Stimulated activated CD4-positive, alpha-beta T cell treated with anti-CD3 and anti-CD28 coated beads, Interleukin-15, amount 100 ng/mL, for 1 hour (primary cell): ENCODE measurements at places on chromosomes 12 and 14.

- no peak for DNase-seq
Measured at GRCh38 chr12:114275932-114276785, 129.8 kb downstream of the TBX5 start.

- DNase-seq = no peak
Measured at GRCh38 chr12:107361970-107362369, 268.6 kb upstream of the CRY1 start.

DNA sequence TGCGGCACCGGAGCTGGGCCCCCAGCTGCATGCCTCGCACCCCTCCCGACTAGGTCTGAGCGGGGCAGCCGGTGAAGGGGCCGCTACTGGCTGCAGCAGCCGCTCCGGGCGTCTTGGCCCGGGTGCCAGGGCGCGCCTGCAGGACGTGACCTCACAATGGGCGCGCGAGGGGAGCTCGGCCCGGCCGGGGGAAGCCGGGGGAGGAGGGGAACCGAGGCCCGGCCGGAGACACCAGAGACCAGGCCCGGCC is 353 bp downstream of the BAG5 start:
- DNase-seq = no peak

GRCh38 chr12:45309836-45310626 is 94.1 kb downstream of the ANO6 start:
- DNase-seq = no peak

GRCh38 chr12:89335452-89336244 is 16.7 kb downstream of the DUSP6 start:
- no peak for DNase-seq

GRCh38 chr12:19971361-19972280 is 396.7 kb upstream of the PDE3A start:
- no peak for DNase-seq

DNA sequence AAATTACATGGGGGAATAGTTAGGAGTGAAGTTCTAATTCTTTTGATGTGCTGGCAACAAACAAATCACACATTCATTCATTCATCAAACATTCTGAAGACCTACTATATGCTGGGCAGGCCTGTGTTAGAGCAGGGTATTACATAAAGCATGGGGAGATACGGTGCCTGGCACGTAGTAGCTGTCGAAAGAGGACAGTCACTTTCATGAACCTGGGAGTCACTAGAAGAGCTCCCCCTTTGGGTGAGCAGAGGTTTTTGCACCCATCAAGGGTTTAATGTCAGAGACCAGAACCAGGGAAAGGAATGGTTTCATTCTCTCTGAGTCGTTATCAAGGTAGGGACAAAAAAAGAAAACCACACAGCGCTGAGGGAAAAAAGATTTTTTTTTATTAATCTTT is 10.0 kb downstream of the LHX5 start:
- no peak for DNase-seq

DNA sequence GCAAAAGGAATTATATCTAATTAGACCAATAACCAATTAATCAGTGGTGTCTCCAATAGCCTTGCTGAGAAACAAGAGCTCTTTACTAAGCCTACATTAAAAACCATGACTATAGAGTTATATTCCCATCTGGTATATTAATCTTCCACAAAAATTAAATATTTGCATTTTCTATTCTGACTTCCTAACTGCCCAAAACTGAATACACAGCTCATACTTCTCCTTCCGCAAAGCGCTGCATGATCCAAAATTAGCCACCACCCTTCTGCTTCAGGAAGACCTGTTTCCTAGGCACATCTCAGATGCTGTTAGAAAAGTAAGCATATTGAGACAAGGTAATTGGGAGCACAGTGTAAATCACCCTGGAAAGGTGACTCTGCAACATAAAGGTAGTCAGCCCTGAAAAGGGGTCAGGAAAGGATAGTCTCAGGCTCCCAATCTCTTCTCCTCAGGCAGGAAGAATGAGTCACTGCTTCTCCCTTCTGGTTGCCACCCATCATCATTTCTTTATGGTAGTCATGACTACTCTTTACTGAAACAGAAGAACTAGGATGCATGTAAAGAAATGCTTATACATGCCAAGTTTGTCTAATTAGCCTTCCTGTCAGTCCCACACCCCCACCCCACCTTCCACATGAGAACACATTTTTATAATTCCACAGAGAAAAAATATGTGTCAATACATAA is 54.3 kb downstream of the PLCZ1 start:
- DNase-seq = no peak

- no peak for DNase-seq
Measured at GRCh38 chr12:73384592-73384991, 1112.4 kb downstream of the TRHDE start.

GRCh38 chr14:91755570-91756295 is 23.8 kb upstream of the CATSPERB start:
- DNase-seq = no peak

DNA sequence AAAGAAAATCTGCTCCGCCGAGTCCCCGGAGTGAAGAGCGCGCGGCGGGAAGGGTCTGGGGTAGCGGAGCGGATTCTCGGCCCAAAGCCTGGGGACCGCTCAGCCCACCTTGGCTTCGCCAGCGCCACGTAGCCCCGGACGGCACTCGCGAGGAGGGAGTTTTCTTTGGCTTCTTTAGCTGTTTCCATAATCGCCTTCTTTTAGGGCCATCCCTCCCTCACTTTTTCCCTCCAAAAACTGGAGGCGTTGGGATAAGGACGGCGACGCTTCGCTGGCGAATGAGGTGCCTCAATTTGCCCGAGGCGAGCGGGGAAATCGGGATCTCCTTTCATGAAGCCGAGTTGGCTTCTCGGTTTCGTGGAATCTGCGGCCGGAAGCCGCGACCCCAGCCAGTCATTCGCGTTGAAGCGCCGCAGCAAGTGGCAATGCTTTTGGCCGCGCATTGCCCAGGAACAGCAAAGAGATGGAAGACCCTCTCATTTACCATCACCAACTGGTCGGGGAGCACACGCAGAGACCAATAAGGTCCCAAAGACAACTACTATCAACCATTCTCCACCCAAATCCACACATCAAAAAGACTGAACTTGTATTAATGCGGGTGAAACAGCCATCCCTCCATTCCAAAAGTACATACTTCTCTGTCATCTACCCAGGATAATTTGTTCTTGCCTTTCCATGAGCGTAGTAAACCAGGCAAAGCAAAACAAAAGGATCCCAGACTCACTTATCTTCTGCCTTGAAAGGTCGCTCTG is 8.4 kb upstream of the SIX1 start:
- no peak for DNase-seq

DNA sequence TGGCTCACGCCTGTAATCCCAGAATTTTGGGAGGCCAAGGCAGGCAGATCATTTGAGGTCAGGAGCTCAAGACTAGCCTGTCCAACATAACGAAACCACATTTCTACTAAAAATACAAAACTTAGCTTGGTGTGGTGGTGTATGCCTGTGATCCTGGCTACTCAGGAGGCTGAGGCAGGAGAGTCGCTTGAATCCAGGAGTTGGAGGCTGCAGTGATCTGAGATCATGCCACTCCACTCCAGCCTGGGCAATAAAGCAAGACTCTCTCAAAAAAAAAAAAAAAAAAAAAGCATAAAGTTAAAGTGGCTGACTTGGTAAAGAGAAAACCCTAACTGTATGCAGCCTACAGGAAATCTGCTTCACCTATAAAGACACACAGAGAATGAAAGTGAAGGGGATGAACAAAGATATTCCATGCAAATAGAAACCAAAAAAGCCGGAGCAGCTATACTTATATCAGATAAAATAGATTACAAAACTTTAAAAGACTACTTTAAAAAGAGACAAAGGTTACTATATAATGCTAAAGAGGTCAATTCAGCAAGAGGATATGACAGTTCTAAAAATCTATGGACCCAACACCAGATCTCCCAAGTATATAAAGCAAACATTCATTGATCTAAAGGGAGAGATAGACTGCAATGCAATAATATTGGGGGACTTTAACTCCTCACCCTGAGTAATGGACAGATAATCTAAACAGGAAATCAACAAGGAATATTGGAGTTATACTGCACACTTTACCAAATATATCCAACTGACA is 4.1 kb downstream of the CLEC2B start:
- no peak for DNase-seq

DNA sequence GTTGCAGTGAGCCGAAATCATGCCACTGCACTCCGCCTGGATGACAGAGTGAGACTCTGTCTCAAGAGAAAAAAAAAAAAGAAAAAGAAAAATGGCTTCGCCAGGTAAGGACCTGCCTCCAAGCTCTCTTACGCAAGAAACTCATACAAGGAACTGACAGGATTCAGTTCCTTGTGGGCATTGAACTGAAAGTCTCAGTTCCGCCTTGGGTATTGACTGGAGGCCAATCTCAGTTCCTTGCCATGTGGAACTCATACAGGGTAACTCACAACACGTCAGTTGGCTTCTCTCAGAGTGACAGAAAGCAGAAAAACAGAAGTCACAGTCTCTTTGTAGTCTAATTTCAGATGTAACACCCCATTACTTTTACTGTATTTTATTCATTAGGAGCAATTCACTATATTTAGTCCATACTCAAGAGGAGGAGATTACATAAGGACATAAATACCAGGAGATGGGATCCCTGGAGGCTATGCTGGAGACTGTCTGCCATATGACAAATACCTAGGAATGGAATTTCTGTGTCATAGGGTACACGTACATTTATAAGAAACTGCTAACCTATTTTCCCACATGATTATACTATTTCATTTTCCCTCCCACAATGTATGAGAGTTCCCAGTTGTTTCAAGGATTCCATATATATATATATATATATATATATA is 11.4 kb upstream of the NOPCHAP1 start:
- DNase-seq = no peak

DNA sequence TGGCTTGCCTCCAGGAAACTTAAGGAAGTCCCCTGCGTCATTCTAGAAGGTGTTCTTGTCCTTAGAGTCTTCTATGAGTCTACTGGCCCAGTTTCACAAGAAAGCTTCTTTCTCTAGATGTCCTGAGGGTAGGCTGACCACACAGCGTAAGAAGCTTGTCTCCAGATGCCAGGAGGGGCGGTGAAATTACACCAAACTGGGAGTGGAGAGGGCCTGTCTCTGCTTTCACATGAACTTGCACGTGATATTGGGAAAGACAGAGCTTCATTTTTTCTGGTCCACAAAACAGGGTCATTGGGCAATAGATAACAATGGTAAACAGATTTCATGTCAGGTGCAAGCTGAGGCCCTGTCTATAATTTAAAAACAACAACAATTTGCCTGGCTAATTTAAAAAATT is 85.7 kb upstream of the TBX3 start:
- no peak for DNase-seq

DNA sequence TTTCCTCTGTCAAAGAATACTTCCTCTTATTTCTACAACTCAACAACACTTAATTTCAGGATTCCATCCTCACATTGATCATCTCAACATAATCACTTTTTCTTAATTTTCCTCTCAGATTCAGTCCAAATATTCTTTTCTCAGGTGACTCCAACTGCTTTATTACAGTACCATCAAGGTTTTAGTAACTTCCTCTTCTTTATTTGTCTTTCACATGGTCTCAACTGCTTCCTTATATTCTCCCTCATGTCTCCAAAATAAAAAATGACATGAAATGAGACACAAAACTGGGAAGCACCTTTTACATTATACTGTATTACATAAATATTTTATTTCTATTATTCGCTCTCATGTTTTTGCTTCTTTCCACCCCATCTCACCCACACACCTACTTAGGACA is 55.5 kb downstream of the PPP2R5E start:
- no peak for DNase-seq

GRCh38 chr12:66115071-66115600 is 15.4 kb downstream of the LLPH start:
- no peak for DNase-seq

GRCh38 chr12:75631831-75632230 is 120.4 kb upstream of the KRR1 start:
- no peak for DNase-seq

DNA sequence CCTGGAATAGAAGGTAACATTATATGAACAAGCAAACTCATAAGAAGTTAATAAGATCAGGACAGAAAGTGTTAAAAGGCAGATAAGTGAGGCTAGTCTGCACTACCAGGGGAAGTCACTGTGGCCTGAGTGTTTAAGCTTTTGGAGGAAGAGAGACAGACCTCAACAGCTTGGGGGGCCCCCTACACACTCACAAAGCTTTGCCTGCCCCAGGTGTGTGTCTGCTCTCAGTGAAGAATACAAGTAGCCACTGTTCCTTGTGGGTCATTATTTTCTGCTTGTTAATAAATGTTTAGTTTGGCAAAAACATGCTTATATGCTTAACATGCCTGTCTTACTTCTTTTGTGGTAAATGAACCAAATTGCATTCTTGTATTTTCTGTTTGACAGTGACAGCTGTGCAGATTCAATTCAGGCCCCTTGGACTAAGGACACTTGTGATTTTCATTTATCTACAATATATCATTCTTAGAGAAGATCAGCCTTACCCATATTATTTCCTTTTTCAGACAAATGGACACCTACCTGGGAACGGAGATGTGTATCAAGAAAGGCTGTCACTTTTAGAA is 50.7 kb upstream of the C12orf71 start:
- no peak for DNase-seq

- DNase-seq = no peak
Measured at GRCh38 chr12:109239179-109239578, 69.9 kb downstream of the FOXN4 start.

GRCh38 chr14:94752591-94753436 is 17.1 kb downstream of the GSC start:
- no peak for DNase-seq

- no peak for DNase-seq
Measured at GRCh38 chr12:88390811-88391210, 189.5 kb downstream of the KITLG start.

DNA sequence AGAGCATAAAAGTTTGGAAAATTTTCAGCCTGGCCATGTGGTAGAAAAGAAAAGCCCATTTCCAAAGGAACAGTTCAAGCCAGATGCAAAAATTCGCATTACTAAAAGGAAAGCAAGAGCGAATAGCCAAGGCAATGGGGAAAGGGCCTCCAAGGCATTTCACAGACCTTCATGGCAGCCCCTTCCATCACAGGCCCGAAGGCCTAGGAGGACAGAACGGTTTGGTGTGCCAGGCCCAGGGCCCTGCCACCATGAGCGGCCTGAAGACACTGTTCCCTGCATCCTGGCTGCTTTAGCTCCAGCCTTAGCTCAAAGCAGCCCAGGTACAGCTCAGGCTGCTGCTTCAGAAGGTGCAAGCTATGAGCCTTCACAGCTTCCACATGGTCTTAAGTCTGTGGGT is 243.5 kb downstream of the PCNX1 start:
- no peak for DNase-seq

- DNase-seq = no peak
Measured at GRCh38 chr12:3632754-3633153, 120.2 kb downstream of the CRACR2A start.

GRCh38 chr12:64395739-64396138 is 5.2 kb upstream of the C12orf56 start:
- no peak for DNase-seq

- no peak for DNase-seq
Measured at GRCh38 chr12:105803292-105803691, 335.5 kb downstream of the NUAK1 start.

- DNase-seq = no peak
Measured at GRCh38 chr12:44531320-44531971, 344.7 kb downstream of the NELL2 start.

GRCh38 chr12:62347922-62348650 is 87.9 kb downstream of the USP15 start:
- DNase-seq = no peak
